ENCODE measurements at places on chromosomes 3 and 15.
A peak's percentile ranks its signal among the peaks of the same experiment; 100 is the strongest.

- no peak for DNase-seq
Measured at GRCh38 chr3:50610992-50611463, 546 bp downstream of the CISH start.

DNA sequence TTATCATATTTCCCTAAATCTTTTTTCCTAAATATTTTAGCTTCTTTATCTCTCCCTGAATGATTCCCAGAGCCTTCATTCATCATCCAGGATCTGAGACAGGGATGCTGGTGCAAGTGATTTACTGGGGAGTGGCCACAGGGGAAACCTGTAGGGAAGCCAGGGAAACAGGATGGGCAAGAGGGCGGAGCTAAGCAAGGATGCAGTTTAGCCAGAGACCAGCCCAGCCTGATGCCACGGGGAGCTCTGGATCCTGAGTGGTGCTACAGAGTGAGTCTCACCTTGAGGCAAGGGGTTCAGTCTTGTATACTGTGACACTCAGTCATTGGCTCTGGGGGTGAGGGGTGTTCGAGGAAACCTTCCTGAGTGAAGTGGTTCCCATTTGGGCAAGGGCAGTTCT is 39.7 kb upstream of the LRRFIP2 start:
- DNase-seq = no peak

GRCh38 chr15:93859176-93859575 is 372.2 kb upstream of the MCTP2 start:
- DNase-seq = no peak

- DNase-seq = no peak
Measured at GRCh38 chr3:21159543-21159906, 591.5 kb downstream of the ZNF385D start.

- peak; percentile 29 for DNase-seq
Measured at GRCh38 chr3:195094191-195094921, 176.6 kb downstream of the XXYLT1 start.

DNA sequence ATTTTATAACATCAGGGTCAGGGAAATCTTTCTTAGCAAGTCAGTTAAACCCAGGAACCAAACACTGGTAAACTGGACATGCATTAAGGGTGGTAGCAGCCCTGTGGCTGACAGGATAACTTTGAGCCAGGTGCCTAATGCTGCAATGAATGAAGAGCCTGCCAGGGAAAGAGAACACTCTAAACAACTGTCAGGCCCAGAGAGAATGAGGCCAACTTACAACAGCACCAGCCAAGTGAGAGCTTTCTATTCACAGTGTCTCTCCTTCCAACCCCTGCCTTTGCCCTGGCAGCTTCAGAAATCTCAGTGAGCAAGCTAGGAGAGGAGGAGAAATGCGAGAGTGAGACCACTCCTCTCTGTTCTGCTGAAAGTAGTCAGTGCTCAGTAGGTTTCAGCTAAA is 50.4 kb upstream of the ATP2C1 start:
- no peak for DNase-seq

- no peak for DNase-seq
Measured at GRCh38 chr15:40754574-40754882, 526 bp downstream of the RMDN3 start.

DNA sequence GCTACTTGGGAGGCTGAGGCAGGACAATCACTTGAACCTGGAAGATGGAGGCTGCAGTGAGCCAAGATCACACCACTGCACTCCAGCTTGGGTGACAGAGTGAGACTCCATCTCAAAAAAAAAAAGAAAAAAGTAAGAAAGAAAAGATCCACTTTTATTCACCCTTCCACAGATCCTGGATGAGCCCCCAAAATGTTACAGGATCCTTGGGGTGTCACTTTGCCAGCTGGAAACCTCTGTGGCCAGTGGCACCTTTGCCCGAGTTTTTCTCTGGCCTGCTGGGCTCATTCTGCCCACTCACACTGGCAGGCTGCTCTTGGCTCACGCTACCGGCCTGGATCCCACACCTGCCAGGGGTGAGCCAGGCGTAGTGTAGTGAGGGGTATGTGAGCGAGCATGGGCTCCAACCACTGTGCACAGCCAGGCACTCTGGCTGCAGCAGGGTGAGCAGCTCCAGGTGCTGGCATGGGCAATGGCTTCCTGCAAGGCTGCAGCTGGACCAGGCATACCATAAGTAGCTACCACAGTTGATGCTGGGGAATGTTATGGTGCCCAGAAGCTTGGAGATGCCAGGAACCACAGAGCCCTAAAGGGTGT is 57.8 kb upstream of the C15orf39 start:
- peak; percentile 36 for DNase-seq

DNA sequence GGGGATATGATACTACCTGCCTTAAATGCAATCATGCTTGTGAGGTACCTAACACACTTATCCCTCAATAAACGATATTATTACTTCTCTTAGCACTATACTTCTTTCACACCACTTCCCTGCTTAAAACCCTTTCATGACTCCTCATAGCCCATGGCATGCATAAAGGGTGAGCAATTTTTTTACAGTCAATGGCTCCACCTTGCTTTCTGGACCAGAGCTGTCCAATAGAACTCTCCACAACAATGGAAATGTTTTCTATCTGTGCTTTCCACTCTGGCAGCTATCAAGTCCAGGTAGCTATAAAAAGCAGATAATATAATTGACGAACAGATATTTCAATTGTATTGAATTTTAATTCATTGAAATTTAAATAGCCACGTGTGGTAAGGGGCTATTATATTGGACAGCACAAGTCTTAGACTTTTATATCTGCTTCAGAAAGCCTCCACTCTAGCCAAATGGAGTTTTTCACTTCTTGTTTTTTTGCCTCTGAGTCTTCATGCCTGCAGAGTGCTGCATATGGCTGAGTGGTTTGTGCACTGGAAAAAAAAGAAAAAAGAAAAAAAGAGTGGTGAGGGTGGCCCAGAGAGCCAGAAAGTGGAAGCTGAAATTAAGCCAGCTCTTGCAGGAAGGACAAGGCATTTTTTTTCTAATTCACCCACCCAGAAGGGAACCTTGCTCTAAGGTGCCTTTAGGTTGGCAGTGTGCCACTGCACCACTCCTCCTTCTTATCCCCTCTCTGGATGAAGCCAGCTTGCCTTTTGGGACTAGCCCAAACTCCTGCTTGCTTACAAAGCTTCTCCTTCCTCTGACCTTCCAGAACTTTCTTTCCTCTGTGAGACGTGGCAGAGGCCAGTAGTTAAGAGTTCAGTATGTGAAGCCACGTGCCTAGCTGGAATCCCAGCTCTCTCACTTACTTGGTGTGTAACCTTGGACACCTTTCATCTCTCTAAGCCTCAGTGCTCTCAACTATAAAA is 239.0 kb upstream of the LRTM1 start:
- DNase-seq = no peak

DNA sequence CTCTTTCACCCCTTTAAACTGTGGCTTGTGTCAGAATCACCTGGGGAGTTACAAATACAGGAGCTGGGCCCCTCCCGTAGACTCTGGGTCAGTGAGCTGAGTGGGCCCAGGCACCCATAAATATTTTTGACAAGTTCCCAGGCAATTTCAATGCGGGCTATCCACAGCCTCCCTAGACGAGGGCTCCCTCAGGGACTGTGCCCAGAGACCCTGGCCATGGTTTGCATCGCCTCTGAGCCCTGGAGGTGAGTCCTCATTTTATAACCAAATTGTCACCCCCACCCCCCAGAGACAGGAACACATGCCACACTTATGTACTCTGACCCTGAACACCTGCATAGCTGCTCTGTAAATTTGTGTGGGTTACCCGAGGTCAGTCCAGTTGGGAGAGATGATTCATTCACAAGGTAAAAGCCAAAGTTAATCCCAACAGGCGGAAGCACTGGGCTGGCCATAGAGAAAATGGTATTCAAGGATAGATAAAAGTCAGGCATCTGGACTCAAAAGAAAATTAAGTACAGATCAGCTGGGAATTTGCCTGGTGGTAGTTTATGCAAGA is 146.5 kb upstream of the SLC6A11 start:
- no peak for DNase-seq

- no peak for DNase-seq
Measured at GRCh38 chr3:178603735-178604134, 67.5 kb downstream of the KCNMB2 start.

- DNase-seq = no peak
Measured at GRCh38 chr3:72720566-72720965, 127.7 kb downstream of the SHQ1 start.

DNA sequence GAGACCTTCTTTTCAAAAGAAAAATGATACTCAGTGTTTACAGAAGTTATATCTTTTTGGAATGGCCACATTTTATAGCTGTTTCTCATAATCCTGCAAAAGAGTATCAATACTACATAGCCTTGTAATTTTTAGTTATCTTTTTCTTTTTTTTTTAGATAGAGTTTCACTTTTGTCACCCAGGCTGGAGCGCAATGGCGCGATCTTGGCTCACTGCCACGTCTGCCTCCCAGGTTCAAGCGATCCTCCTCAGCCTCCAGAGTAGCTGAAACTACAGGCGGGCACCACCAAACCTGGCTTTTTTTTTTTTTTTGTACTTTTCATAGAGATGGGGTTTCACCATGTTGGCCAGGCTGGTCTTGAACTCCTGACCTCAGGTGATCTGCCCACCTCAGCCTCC is 53.6 kb downstream of the ANKRD28 start:
- DNase-seq = no peak

DNA sequence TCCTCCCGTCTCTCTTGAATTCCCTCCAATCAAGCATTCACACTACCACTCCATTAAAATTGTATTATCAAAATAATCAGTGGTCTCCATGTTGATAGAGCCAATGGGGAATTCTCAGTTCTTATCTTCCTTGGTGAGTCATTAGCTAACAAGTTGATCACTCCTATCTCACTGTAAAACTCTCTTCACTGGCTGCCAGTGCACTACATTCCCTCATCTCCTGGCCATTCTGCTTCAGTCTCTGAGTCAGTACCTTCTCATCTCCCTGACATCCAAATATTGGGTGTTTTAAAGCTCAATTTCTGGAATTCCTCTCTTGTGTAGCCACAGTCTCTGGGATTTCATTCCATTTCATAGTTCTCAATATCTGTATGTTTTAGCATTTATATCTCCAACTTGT is 175.2 kb downstream of the ALDH1A2 start:
- DNase-seq = peak; percentile 15

DNA sequence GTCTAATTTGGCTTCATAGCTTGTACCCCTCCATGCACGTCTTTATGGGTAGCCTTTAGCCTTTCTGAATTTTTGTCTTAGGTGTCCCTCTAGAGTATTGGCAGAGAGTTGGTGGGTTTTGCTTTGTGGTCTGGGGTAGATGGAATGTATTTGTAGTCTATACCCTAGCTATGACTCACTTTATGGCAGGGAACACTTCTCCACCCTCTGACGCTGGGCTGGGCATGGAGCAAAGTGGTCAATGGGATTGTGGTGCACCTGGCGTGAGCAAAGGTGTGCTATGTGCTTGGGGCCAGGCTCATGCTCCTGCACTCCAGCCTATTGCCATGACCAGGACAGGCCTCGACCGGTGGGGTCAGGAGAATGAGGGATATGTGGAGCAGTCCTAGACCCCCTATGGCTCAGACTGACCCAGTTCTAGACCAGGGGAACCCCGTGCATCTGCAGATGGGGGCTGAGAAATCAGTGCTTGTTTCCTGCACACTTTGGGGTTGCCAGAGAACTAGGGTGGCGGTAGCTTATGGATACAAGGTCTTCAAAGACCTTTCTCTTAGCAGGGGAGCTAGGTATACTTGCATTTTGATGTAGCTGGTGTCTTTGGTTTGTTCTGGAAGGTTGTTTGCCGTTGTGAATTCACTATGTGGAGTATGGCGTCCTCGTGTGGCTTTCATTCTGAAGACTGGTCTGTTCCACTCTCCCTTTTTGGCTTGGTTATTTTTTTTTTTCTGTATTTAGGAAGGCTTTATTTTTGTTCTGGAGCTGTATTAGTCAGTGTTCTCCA is 49.4 kb upstream of the RPL32 start:
- no peak for DNase-seq

- no peak for DNase-seq
Measured at GRCh38 chr3:143249014-143249413, 129.4 kb downstream of the CHST2 start.

DNA sequence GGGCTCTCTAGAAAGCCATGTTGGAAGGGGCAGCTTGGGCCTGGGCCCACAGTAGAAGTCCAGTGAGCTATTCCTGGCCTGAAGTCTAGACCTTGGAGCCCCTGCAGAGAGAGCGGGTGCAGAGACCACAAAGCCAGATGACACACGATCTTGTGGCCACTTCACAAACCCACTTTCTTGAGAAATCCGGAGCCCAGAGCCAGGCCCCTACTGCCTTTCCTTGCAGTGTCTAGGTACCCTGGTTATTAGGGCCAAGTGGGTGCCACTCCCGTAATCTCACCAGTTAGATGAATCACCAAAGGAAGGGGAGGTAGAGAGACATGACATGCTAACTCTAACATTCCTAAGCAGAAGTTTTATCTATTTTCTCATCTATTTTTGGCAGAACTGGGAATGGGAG is 72.5 kb upstream of the ADAMTSL3 start:
- peak; percentile 38 for DNase-seq

DNA sequence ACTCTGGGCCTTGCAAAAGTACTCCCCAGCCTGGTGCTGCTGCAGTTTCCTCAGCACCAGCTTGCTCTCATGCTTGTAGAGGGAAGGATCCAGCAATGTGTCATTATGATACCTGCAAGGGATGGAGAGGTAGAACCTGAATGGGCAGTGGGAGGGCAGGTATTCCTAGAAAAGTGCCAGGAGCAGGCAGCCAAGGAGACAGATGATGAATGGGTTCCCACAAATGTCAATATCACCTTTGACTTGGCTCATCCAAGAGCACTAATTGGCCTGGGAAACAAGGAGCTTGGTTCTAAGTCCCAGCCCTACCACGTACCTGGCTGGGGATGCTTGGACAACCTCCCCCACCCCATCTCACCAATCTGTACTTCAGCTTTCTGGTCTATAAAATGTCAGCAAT is 9.4 kb downstream of the CILP start:
- DNase-seq = no peak

DNA sequence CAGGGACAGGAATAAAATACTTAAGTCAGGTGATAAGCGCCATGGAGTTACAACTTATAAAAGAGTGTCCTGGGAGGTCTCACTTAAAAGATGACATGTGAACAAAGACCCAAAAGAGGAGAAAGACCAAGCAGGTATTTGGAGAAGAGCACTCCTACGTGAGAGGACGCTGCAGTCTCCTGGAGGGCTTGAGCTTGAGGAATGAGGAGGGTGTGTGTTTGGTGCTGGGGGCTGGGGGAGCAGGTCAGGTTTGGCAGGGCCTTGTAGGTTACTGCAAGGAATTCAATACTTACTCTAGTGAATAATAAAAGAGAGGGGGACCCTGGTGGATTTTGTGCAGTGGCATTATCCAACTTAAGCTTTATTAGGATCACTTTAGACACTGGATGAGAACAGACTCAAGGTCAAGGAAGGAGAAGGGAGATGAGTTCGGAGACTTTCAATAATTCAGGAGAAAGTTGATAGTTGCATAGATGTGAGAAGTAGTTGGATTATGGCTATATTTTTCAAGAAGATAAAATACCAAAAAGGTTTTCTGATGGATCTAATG is 32.4 kb downstream of the TNIK start:
- no peak for DNase-seq

GRCh38 chr3:139427283-139428060 is 38.0 kb upstream of the COPB2 start:
- peak; percentile 81 for DNase-seq

Data from amniotic epithelial cell (primary cell).